ENCODE measurements at places on chromosomes 2 and 18.

- DNase-seq = no peak
Observed at GRCh38 chr2:120539937-120540718, 194.2 kb downstream of the INHBB start.

GRCh38 chr2:71181316-71181715 lies 45.6 kb downstream of the PAIP2B start:
- DNase-seq = no peak

DNA sequence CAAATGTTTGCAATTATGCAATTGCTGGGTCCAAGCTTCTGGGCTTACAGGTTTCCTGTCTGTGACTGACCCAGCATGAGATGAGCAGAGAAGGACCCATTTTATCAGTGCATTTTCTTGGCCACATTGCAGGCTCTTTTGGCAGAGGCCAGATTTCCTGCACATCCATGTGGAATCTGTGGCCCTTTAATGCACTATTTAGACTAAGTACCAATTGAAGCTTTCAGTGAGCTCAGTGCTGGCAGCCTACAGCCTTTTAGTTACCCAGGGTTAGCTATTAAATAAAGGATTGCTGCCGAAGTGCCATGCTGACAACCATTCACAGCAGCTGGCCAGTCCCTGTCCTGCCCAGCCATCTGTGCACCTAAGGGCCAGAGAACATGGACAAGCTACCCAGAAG lies 165.0 kb downstream of the ANKRD30B start:
- DNase-seq = no peak

DNA sequence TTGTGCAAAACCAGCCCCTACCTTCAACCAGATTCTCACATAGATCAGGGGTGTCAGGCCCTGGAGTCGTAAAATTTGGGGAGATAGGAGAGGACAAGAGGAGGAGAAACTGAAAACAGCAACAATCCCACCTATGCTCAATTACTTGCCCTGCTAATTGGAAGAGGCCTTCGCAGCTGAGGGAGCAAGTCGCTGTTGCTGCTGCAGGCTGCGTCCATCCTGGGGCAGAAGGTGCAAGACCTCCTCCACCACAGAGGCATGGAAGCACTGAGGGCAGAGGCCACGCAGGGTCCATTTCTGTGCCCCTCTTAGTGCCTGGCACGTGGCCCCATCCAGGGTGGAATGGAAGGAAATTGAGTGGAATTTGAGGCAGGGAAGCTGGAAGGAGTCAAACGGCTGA lies 36.5 kb downstream of the CNGA3 start:
- DNase-seq = no peak

DNA sequence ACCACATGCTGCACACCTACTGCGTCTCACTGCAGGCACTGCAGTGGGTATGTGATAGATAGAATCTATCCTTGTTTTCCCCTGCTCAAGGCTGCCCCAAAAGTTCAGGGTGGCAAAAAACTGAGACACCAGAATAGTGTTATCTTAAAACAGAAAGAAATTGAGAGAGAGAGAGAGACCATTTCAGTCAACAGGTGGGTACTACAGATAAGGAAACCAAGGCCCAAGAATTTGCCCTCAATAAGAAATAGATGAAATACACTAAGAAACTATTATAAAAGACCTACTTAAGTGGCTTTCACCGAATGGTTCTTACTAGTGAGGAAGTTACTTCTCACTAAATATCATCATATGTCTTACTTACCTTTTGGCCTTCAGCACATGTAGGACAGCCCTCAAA lies 27.9 kb downstream of the EPG5 start:
- DNase-seq = no peak

DNA sequence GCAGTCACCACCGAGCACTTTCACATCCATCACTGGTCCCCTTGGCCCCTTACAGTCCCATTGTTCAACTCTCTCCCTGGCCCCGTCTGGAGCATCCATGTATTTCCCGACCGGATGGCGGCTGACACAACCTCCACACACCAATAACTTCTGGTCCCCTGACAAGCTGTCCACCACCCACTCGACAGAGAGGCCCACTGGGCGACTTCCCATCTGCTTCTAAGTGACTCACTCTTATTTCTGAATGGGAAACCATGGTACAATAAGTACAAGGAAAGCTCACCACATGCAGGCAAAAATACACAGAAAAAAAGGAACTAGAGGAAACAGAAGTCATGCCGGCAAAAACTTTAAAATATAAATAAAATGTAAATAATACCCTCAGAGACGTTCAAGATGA lies 82.9 kb upstream of the RAB12 start:
- DNase-seq = no peak

Data from NT2/D1 (cell line).